Left renal cortex interstitium (tissue), 4 donors: ENCODE measurements at places on chromosomes 5 and 9.

DNA sequence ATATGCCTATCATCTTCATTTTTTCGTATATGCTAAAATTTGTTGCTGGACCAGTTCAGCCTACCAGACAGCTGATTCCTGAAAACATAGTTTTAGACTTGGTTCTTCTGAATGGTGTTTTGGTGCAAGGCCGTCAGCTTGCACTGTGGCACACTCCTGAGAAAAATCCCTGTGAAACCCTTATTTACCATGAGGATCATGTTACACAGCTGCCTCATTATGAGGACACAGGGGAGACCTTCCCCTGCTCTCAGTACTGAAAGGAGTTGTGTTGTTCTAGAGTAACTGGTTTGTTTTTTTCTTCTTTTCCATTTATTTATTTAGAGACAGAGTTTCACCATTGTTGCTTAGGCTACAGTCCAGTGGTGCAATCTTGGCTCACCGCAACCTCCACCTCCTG lies 37.6 kb downstream of the MAST4 start:
- DNase-seq = no peak

- no peak for DNase-seq
Observed at GRCh38 chr5:150017226-150018005, 16.9 kb downstream of the HMGXB3 start.

DNA sequence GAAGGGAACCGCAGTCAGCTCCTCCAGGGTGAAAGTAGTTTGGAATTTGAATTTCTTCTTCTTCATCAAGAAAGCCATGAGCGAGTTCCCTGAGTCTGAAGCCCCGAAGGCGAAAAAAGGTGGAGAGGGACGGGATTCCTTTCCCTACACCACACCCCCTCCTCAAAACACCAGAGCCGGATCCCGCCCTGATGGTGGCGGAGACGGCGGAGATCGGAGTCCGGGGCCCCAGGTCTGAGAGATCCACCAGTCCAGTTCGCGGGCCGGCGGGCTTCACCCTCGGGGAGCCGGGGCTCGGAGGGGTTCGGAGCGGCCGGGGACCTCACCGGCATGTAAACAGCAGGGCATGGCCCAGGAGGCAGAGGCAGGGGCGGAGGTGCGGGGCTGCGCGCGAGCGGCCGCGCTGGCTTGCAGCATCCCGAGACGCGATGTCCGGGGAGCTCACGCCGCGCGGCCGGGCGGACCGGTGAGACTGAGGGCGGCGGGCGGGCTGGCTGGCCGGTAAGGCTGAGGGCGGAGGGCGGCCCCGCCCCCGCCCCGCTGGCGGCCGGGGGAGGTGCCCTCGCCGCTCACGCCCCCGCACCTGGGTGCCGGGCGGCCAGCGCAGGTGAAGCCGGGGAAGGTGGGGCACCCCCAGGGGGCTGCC lies 606 bp downstream of the EEIG1 start:
- no peak for DNase-seq

DNA sequence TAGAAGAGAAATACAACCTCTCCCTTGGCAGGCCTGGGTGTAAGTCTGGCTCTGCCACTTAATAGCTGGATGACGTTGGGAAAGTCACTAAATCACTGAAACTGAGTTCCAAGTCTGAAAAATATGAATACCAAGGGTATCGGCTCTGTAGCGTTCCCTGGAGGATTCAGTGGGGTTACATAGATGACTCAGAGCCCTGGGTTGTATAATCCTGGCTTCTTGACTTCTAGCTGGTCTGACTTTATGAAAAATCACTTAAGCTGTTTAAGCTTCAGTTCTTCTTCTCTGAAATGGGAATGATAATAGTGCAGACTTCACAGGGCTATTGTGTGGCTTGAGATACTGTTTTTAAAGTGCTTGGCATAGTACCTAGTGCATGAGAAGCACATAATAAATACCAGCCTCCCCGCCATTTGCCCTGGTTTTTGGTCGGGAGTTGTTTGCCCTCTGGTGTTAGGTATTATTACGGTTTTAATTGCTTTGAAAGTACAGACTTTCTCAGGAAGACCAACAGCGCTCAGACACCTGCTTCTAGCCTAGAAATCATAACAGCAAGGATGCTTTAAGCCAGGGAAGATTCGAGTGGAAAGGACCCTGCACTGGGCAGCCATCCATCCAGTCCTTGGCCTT lies 43.0 kb downstream of the CYFIP2 start:
- DNase-seq = no peak

DNA sequence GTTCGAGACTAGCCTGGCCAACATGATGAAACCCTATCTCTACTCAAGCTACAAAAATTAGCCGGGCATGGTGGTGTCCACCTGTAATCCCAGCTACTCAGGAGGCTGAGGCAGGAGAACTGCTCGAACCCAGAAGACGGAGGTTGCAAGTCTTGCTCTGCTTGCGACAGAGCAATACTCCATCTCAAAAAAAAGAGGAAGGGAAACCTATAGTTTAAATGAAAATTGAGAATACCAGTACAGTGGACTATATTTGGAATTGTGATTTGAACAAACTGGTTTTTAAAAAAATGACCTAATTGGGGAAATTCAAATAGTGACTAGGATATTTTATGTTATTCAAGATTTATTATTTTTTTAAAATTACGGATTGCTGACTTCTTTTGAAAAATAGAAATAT lies 33.2 kb downstream of the DIAPH1 start:
- no peak for DNase-seq

GRCh38 chr5:6765612-6766525 lies 52.6 kb downstream of the TENT4A start:
- no peak for DNase-seq

DNA sequence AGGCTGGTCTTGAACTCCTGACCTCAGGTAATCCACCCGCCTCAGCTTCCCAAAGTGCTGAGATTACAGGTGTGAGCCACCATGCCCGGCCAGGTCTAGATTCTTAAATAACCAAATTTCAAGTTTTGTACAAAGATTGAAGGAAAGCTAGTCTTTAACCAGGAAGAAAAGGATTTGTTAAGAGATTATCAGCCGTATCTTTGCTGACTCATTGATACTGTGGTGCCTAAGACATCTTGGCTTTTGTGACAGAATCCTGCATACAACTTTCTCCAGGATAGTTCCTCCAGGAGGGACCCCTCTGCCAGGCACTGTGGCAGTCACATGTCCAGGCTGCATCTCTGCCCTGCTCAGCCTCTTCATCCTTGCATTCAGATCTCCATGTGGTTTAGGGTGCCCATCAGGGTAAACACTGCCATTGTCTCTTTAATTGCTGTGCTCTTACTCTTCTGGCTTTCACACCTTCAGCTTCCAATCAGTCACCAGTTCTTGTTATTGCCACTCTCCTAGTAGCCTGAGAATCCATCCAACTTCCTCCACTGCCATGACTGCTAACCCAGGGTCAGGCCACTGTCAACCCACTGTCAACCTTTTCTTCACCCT lies 10.0 kb downstream of the MAP3K1 start:
- DNase-seq = no peak

GRCh38 chr5:58133631-58134296 lies 326.1 kb downstream of the PLK2 start:
- DNase-seq = peak; percentile 28

GRCh38 chr9:123069010-123069481 lies 35.6 kb downstream of the GPR21 start:
- no peak for DNase-seq

DNA sequence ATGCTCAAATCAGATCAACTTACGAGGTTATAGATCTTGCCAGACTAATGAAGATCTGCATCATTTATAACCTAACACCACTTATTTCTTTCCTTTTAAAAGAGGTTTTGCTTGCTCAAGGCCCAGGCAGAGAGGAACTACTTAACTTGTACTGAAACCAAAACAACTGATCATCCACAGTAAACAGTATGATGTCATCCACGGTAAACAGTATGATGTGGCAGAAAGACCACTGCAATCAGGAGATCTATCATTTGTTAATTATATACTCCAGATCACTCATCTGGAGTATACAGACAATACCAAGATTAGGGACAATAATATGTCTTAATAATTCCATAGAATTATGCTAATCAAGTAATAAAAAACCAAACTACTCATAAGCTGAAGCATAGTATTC lies 116.8 kb downstream of the ADAMTS6 start:
- no peak for DNase-seq

DNA sequence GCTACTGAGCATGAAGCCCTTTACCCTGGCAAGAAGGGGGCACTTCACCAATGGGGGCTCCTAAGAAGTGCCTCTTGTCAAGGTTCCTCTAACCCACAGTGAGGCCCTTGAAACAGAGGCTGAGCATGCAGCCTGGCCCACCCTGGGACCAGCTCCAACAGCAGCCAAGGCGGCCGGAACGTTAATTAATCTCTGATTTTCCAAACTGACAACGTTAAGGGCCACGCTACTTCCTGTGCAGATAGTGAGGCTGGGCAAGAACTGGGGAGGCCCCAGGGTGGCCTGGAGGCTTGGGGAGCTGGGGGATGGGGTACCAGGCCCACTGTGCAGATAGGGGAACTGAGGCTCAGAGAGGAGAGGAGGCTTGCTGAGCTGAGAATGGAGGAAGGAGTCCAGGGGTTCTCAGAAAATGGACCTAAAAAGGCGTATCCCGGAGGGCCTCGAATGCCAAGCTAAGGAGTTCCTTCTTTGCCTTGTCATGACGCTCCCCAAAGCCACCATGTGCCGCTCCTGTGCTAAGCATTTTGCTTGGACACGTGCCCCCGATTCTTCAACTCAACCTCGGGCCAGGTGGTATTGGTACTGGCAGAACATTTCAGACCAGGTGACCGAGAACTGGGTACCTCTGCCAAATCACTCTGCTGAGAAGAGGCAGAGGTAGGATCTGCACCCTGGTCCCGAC lies 72.0 kb upstream of the STXBP1 start:
- no peak for DNase-seq

GRCh38 chr5:89396278-89396954 lies 513.4 kb upstream of the MEF2C start:
- DNase-seq = no peak

- no peak for DNase-seq
Observed at GRCh38 chr9:34744295-34745221, 34.6 kb upstream of the CCL21 start.

- DNase-seq = no peak
Observed at GRCh38 chr9:100066539-100066938, 32.3 kb downstream of the ERP44 start.

DNA sequence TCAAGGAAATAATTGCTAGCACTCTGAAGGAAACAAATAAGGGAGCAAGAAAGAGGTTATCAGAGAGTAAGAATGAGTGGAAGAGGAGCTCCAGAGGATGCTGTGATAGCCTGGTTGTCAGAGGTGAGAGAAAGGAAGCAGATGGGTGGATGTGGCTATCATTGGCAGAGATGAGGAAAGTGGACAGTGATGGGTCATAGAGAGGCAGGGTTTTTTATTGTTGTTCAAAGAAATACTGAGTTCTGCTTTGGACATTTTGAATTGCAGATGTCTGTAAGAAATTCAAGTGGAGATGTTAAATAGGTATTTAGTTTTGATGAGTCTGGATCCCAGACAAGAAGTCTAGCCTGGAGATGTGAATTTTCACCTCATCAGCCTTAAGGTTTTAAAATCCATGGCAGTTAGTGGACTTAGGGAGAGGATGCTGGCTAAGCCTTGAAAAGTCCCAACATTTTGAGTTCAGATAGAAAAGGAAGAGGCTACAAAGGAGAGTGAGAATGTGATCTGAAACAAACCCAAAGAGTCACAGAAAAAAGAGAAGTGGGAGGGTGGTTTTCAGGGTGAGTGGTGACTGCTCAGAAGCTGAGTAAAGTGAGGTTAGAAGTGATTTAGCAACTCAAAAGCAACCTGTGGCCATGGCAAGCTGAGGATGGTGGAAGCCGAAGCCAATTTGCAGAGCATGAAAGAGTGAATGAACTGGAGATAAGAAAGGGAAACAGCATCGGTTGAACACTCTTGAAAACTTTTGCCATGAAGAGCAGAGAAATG lies 50.4 kb downstream of the PPIC start:
- DNase-seq = no peak

- DNase-seq = no peak
Observed at GRCh38 chr5:133523961-133524586, 88.3 kb downstream of the FSTL4 start.

- no peak for DNase-seq
Observed at GRCh38 chr5:157475432-157475831, 15.4 kb downstream of the NIPAL4 start.

- DNase-seq = no peak
Observed at GRCh38 chr5:123787635-123788034, 275.7 kb downstream of the CSNK1G3 start.

GRCh38 chr5:1037123-1037670 lies 28.6 kb downstream of the NKD2 start:
- DNase-seq = no peak

- no peak for DNase-seq
Observed at GRCh38 chr9:36189976-36190375, 745 bp upstream of the CLTA start.

DNA sequence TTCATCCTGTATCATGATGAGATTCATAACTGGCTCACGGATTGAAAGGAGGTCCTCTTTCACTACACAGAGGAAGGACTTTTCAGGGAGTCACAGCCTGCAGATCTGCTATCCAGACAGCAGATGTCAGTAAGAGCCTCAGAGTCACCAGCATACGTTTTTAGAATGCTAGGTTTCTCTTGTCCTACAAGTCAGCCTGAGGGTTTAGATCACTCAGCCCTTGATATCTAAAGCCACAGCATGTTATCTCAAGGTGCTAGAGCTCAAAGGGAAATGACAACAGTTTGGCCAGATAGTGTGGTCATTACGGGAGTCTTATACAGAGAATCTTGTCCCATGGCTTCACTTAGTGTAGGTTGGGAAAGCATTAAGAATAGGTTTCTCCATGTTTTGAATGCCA lies 30.9 kb upstream of the SLC46A2 start:
- DNase-seq = no peak

- no peak for DNase-seq
Observed at GRCh38 chr5:79873187-79873586, 117.9 kb downstream of the MTX3 start.

DNA sequence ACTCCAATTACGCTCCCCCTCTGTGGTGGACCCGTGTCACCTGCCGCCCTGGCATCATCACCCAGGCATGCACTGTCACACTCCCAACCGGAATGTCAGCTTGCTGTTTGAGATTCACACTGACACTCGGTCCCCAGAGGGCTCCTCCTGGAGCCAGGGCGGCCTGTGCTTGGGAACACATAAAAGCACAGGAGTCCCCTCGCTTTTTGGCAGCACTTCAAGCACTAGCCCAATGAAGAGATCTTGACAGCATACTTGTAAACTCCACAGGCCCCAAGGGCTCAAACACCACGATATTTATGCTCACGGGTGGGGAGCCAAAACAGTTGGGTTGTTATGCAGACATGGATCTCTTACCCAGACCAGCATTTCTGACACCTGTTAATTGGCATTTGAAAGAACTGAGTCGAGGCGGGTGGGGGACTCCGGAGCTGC lies 90.8 kb upstream of the EGFLAM start:
- no peak for DNase-seq

- DNase-seq = no peak
Observed at GRCh38 chr5:51657340-51658240, 274.3 kb downstream of the ISL1 start.

- no peak for DNase-seq
Observed at GRCh38 chr5:136679233-136679632, 313.9 kb upstream of the TRPC7 start.

DNA sequence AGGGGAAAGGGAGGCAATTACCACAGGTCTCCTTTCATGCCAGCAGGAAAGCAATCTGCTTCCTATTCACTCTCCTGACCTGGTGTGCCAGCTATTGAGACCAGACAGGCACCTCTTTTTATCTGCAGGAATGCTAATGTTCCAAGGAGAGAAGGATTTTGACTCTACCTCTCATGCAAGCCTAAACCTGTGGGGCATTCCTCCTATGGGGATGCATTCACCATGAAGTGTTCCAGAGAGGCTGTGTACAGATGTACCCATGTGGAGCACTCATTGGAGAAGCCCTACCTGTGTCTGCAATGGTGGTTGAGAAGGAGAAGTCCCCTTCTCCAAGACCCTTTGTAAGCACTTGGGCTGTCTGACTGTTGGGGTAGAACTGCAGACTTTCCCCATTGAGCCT lies 45.4 kb upstream of the EDIL3 start:
- DNase-seq = no peak
